ENCODE measurements at places on chromosomes 12 and 14.

DNA sequence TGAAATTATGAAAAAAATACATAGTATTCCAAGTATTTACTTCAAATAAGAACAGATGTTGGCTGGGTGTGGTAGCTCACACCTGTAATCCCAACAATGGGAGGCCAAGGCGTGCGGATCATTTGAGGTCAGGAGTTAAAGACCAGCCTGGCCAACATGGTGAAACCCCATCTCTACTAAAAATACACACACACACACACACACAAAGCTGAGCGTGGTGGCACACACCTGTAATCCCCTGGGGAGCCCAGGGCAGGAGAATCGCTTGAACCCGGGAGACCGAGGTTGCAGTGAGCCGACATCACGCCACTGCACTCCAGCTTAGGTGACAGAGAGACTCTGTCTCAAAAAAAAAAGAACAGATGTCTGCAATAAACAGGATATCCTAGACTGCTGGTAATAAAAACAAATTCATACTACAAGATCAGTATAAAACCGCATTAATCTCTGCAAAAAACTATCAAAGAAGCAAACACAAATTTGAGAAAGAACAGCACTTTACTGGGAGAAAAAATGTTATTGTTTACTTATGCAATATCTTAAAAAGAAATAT lies 23.8 kb downstream of the EEA1 start:
- DNase-seq: no peak

GRCh38 chr14:52923902-52924575 lies 26.8 kb downstream of the FERMT2 start:
- DNase-seq: no peak

DNA sequence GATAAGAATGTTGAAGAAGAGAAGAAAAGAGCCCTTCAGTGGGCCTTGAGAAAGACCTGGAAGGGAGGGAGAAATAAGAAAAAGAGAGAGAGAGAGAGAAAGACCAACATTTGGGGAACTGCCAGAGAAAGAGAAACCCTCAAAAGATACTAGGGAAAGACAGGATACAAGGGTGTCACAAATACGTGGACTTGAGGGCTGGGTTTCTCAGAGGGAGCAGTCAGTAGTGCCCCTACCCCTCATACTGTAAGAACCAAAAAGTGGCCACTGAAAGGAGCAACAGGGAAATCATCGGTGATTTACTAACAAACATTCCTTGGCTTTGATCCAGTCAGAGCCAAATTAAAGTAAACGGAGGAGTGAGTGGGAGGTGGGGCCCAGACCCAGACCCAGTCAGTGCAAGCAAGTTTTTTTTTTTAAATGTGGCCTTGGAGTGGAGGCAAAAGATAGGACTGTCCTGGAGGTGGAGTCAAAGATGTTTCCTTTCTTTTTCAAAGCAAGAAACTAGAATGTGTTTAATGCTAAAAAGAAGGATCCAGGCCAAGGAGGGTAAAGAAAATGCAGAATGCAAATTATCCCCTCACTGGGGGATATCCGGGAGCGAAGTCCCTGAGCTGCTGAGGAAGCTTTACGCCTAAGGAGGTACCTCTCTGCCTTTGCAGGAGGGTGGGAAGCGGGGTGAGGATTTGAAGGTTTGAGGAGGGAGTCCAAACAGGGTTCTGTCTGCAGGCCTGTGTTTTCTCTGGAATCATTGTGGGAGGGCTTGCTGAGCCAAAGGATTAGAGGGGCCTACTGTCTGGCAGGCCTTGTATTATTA lies 143.5 kb upstream of the AMIGO2 start:
- DNase-seq: no peak

DNA sequence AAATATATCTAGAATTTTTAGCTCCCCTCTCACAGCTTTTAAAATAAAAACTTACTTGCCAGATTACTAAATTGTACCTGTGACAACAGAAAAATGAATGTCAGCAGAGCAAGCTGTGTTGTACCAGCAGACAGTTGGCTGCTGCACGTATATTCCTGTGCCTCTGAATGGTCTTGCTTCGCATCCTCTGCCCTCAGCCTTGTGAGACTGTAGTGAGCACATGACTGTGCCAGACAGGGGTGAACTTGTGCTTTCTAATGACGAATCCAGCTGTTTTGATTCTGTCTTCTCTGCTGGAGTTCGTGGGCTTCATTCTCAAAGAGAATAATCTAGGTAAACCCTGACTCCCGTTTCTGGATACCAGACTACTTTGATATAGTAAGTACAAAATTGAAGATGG lies 58.3 kb upstream of the FRMD6 start:
- DNase-seq: no peak

DNA sequence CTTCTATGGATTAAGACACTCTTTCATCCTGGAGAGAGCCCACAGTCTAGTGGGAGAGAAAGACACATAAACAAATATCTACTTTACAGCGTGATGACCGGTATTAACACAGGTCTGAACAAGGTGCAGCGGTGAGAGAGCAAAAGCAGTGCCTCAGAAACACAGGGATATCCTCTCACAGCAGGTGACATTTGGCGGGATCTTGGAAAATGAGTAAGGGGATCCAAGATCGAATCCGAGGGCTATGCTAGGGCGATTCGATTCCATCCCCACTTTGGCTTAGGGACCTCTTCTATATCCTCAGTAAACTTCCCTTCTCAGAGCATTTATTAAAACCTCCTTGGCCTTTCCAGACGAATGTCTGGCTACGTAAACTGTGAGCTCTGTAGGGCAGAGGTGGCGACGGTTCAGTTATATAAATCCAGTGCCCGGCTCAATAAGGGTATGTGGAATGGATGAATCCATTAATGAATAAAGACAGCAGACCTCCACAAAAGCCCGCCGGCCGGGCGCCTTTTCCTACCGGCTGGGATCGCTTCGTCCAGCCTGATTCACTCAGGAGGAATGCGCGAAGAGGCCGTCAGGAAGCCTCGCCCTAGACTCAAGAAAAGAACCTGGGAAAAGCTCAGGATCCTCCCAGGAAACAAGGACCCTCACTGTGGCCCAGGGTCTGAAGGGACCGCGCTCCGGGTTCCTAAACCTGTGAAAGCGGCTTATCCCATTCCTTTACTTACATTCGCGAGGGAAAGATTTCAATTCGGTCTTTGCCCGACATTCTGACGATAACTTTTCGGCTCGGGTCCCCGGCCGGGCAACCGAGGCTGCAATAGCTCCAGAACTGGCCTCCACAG lies 455 bp downstream of the ATP6V1D start:
- DNase-seq: no peak

- no peak for DNase-seq
Observed at GRCh38 chr14:83816761-83817160, 1713.2 kb upstream of the FLRT2 start.

GRCh38 chr14:60241091-60241490 lies 7.9 kb upstream of the PPM1A start:
- DNase-seq: no peak

GRCh38 chr14:100121643-100122480 lies 37.6 kb downstream of the DEGS2 start:
- DNase-seq: no peak

DNA sequence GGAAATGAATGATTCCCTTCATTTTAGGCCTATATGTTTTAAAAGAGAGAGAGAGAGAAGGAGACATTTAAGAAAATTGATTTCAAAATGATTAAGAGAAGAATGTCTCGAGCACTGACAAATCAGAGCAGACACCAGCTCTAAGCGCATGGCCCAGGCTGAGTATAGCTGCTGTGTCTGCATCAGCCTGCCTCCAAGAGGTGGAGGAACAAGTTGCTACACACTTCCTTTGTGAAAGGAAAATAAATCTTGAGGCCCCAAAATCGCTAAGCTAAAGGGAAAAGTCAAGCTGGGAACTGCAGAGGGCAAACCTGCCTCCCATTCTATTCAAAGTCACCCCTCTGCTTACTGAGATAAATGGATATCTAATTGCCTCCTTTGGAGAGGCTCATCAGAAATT lies 728.7 kb upstream of the TMEM132C start:
- DNase-seq: no peak

DNA sequence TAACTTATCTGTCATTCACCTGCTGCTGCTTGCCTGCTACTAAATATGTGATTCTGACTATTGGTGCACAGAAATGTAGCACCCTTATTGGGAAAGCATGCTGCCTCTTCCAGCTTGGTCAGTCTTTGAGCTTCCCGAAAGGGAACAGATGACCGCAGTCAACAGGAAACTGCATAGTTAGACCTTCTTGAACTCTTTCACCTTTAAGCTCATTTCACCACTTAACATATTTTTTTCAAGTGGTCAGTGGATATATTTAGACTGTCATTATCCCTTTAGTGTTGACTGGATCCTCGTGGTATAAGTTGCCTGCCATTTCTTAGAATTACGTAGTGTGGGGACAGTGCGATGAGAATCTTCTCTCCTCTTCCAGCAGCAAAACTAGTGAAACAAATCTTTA lies 224.9 kb downstream of the FBXL14 start:
- DNase-seq: no peak

DNA sequence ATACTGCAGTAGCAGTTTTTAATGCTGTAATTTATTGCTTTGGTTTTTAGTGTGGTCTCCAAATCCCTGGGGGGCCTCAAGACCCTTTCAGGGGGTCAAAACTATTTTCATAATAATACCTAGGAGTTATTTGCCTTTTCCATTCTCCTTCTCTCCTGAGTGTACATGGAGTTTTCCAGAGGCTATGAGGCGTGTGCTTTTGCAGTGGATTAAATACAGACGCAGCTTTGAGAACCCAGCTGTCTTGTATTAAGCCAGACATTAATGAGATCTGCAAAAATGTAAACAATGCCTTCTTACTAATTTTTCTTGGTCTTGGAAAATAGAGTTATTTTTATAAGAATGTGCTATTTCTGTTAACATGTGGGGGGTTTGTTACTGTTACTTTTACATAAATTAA lies 68.6 kb downstream of the SLC25A47 start:
- no peak for DNase-seq

GRCh38 chr12:21346542-21347205 lies 12.0 kb upstream of the SLCO1A2 start:
- no peak for DNase-seq

All from NCI-H1436 treated with DMSO at 0.1 percent for 48 hours (cell line).